Dermis lymphatic vessel endothelial cell (primary cell): ENCODE measurements at places on chromosomes 6 and 20. TPM values are rescaled to one million over a fixed set of nuclear protein-coding genes. Genes with fewer than 3 reads are reported as not detected.

The CLIC5 gene
- total RNA-seq, result not detected in 2 replicates

The WFDC2 gene
- not detected in 2 replicates for total RNA-seq

The HLA-DPB1 gene
- 10.0 and 16.6 TPM in 2 replicates for total RNA-seq

The SMOC2 gene
- not detected in 2 replicates for total RNA-seq

The CNR1 gene
- under 0.01 TPM in 1 of 2 replicates, not detected in the other for total RNA-seq

The LGSN gene
- not detected in 2 replicates for total RNA-seq

The SLPI gene
- 0.69 TPM in 1 of 2 replicates, not detected in the other for total RNA-seq

The ADGRG6 gene
- total RNA-seq, result 0.69 and 1.8 TPM in 2 replicates

The TFEB gene
- total RNA-seq, result 7.7 and 7.8 TPM in 2 replicates

The ATXN1 gene
- 10.3 and 10.8 TPM in 2 replicates for total RNA-seq

The PNPLA1 gene
- total RNA-seq, result not detected in 2 replicates

The CYP39A1 gene
- total RNA-seq, result 0.22 and 0.52 TPM in 2 replicates

The KCNK16 gene
- total RNA-seq, result not detected in 2 replicates

The CCN6 gene
- not detected in 2 replicates for total RNA-seq

The UNC93A gene
- total RNA-seq, result not detected in 2 replicates

The C6orf136 gene
- total RNA-seq, result 2.2 and 3.6 TPM in 2 replicates

The SLC22A2 gene
- total RNA-seq, result not detected in 2 replicates

The ERGIC3 gene
- 358 and 363 TPM in 2 replicates for total RNA-seq

The INSM1 gene
- not detected in 2 replicates for total RNA-seq

The TPBG gene
- total RNA-seq, result 2.0 and 5.3 TPM in 2 replicates

The CCN2 gene
- 103 and 256 TPM in 2 replicates for total RNA-seq

The TSHZ2 gene
- total RNA-seq, result 4.4 and 5.4 TPM in 2 replicates

The SNPH gene
- total RNA-seq, result 0.54 and 0.86 TPM in 2 replicates

The CD93 gene
- 40.5 and 48.4 TPM in 2 replicates for total RNA-seq

The NINL gene
- total RNA-seq, result 23.1 and 29.6 TPM in 2 replicates

The PCK1 gene
- not detected in 2 replicates for total RNA-seq

The SIM1 gene
- total RNA-seq, result under 0.01 TPM in 1 of 2 replicates, not detected in the other

The CLDN20 gene
- total RNA-seq, result not detected in 2 replicates

The HAO1 gene
- not detected in 2 replicates for total RNA-seq

The BEND3 gene
- total RNA-seq, result 1.8 and 3.1 TPM in 2 replicates

The CASS4 gene
- total RNA-seq, result 0.09 and 0.22 TPM in 2 replicates

The BPIFB1 gene
- not detected in 2 replicates for total RNA-seq

The GGTLC1 gene
- total RNA-seq, result not detected in 2 replicates

The REPS1 gene
- total RNA-seq, result 18.7 and 22.3 TPM in 2 replicates

The PLN gene
- under 0.01 TPM in 1 of 2 replicates, not detected in the other for total RNA-seq

The HTR1B gene
- total RNA-seq, result 1.2 and 1.5 TPM in 2 replicates

The OR2H1 gene
- total RNA-seq, result not detected in 2 replicates

The MKKS gene
- total RNA-seq, result 4.2 and 4.6 TPM in 2 replicates

The SPINT3 gene
- not detected in 2 replicates for total RNA-seq

The PBOV1 gene
- total RNA-seq, result not detected in 2 replicates

The EDEM2 gene
- 73.5 and 91.8 TPM in 2 replicates for total RNA-seq

The CGAS gene
- total RNA-seq, result 0.69 and 0.98 TPM in 2 replicates

The PAK5 gene
- total RNA-seq, result not detected in 2 replicates

The SEL1L2 gene
- total RNA-seq, result not detected in 2 replicates

The RIN2 gene
- 55.9 and 91.2 TPM in 2 replicates for total RNA-seq
